ENCODE measurements at places on chromosomes 11 and 22.

DNA sequence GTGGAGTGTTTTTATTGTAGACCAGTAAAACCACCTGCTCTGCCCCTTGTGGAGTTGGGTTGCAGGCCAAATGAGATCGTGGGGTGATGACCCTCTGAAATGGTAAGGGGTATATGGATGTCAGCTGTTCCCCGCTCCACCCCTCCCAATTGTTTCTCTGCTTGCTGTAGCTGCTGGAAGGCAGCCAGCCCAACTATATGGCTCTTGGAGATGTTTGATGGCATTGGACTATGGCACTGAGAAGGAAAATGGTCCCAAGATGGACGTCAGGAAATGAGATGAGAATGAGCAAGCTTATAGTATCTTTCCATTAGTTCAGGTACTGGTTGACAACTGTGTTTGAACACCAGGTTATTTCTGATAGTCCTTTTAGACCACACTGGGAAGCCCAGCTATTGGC is 94.8 kb upstream of the SORL1-AS1 start:
- no peak for DNase-seq

DNA sequence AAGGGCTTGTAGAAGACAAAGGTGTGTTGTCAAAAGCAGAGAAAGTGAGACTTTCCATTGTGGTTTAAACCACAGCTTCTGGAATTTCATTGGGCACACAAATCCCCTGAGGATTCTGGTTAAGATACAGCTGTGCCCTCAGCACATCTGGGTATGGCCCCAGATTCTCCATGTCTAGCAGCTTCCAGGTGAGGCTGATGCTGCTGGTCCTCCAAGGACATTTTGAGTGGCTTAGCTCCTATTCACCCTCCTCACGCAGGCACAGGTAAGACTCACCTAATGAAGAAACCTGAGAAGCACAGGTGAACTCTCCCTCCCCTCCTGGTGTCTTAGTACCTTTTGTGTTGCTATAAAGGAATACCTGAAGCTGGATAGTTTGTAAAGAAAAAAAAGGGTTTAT is 88.9 kb upstream of the IGLL5 start:
- DNase-seq, result no peak

- DNase-seq, result no peak
These were observed 15.5 kb upstream of the C1QTNF4 start for GRCh38 chr11:47609675-47610074.

DNA sequence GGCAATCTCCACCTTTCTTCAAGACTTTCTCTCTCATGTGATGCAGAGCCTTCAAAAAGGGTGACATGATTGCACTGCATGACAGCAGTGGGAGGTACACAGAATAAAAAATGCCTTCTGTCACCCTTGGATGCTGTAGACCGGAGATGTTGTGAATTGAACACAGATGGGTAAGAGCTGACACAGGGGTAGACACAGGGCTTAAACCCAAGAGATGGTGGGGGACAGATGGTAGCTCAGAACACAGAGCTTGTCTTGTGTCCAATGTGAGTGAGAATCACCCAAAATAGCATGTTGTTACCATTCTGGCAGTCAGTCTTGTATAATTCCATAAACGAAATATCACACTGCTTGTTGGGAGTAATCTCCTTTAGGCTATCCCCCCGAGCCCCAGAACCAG is 69.9 kb downstream of the JRKL start:
- DNase-seq, result no peak

GRCh38 chr11:74268456-74268855 is 43.0 kb downstream of the P4HA3 start:
- DNase-seq, result no peak

All from activated CD4-positive, alpha-beta T cell treated with anti-CD3 and anti-CD28 coated beads, Interleukin-2, Interleukin-4, amounts not matched to agents 100 ng/mL and 50 ng/mL, durations not matched to agents 16 hours and 8 hours (primary cell).